ENCODE measurements at places on chromosomes 7 and 10.

GRCh38 chr10:31000867-31001266, 30.8 kb downstream of the ZNF438 start:
- DNase-seq = no peak

GRCh38 chr7:122291189-122291588, 13.4 kb downstream of the FEZF1 start:
- no peak for DNase-seq

DNA sequence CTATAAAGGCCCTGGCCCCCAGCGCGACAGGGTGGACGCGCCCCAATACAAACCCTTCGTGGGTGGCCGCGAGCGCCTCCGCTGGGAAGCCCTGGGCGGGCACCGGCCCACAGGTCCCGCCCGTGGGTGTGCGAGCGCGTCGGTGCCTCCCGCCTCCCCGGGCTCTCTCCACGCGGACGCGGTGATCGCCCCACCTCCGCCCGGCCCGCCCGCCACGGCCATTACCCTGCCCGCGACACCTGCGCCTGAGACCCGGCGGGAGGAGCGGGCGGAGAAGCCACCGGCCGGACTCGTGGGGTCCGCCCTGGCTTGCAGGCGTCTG, 81.2 kb downstream of the PAX2 start:
- no peak for DNase-seq

DNA sequence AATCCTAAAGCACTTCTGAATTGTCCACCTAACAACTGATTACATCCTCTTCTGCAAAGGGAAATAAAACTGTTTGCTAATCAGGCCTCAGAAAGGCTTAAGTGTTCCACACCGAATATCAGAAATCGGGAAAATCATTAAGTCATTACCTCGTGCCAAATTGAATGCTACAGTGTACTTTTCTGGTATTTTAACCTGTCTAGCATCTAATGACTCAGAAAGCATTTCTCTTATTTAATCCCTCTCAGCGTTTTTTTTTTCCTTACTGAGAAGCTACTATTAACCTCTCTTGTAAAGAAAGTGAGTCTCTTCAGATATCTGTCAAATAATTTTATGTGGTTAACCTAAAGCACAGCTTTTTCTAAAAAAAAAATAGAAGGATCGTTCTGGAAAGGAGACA, 28.6 kb downstream of the VIM start:
- DNase-seq = no peak

DNA sequence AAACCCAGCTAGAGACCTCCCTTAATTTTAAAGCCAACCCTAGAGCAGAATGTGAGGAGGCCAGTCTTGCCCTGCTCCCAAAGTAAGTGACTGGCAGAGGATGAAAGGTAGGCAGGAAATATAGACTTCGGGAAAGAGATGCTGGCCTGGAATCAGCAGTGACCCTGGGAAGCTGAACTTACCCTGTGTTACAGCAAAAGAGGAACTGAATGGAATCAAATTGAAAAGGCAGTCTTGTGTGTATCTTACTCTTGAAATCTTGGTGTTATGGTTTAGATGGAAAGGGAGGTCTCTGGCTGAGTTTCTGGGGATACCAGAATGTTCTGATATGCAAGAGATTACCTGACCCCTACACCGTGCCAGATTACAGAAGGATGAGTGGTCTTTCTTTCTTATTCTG, 7.9 kb upstream of the CFAP43 start:
- DNase-seq = no peak

DNA sequence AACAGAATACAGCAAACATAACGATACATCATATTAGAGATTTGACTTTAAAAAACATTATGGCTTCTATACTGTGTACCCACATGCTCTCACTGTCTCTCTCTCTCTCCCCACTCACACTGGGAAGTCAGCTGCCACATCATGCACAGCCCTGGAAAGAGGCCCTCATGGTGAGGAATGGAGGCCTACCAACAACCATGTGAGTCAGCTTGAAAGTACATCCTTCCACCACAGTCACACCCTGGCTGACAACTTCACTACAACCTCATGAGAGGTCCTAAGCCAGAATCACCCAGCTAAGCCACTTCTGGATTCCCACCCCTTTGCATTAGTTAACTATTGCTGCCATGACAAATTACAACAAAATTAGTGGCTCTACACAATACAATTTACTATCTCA, 23.3 kb upstream of the GPR22 start:
- no peak for DNase-seq

Measured in NCI-H510A treated with DMSO at 0.1 percent for 48 hours (cell line).